ENCODE measurements at places on chromosomes 4 and X. TPM values are rescaled to one million over a fixed set of nuclear protein-coding genes. Genes with fewer than 3 reads are reported as not detected.

DNA sequence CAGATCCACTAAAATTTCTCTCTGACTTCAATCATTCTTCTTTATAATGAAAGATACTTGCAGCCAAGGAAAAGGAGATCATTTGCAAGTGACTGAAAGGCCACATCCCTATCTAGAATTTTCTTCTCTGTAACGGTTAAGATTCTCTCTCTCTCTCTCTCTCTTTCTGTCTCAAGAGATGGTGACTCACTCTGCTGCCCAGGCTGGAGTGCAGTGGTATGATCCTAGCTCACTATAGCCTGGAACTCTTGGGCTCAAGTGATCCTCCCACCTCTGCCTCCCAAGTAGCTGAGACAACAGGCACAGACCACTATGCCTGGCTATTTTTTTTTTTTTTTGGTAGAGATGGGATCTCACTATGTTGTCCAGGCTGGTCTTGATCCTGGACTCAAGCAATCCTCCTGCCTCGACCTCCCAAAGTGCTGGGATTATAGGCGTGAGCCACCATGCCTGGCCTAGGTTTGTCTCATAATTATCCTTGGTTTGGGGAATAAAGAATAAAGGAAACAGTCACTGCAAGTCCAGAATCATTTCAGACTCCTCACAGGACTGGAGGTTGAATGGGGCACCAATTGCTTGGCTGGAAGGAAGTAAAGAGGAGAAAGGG, 33.3 kb upstream of the GALNT7 start:
- no peaks in the 10 kb centered on the region for H3K4me1 ChIP-seq
- H3K36me3 ChIP-seq = no peaks in the 10 kb centered on the region
- no peak overlapping the region for H3K4me3 ChIP-seq
- peaks cover 14% of the 10 kb centered on the region for H3K27me3 ChIP-seq

DNA sequence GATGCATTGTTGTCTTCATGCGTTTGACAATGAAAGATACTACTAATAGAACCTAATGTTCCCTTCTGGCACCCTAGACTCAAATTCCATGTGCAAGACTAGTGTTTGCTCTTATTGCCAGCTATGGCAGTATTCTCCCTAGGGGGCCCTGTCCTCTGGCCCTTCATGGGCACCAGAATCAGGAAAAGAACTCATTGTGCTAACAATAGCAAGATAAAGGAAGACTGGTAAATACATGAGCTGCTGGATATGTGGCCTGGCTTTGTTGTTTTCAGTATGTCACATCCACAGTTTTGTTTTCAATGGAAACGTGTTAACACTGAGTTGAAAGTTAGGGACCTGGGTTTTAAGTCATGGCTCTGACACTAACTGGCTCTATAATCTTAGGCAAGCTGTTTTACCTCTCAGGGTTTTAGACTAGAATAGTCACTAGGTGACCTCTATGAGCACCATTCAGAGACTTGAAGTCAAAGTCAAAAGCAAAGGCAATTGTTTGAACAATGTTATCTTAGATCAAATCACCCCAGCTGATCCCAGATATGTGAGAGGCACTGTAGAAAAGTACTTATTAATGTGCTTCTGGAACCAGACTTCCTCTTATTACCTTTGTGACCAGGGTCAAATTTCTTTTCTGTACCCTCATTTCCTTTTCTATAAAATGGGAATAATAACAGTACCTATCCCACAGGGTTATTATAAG, 253.7 kb upstream of the DIAPH2 start:
- H3K27me3 ChIP-seq = no peaks in the 10 kb centered on the region
- no peak for DNase-seq
- H3K4me1 ChIP-seq = no peaks in the 10 kb centered on the region
- H3K27ac ChIP-seq = no peak overlapping the region
- no peak overlapping the region for H3K4me3 ChIP-seq

DNA sequence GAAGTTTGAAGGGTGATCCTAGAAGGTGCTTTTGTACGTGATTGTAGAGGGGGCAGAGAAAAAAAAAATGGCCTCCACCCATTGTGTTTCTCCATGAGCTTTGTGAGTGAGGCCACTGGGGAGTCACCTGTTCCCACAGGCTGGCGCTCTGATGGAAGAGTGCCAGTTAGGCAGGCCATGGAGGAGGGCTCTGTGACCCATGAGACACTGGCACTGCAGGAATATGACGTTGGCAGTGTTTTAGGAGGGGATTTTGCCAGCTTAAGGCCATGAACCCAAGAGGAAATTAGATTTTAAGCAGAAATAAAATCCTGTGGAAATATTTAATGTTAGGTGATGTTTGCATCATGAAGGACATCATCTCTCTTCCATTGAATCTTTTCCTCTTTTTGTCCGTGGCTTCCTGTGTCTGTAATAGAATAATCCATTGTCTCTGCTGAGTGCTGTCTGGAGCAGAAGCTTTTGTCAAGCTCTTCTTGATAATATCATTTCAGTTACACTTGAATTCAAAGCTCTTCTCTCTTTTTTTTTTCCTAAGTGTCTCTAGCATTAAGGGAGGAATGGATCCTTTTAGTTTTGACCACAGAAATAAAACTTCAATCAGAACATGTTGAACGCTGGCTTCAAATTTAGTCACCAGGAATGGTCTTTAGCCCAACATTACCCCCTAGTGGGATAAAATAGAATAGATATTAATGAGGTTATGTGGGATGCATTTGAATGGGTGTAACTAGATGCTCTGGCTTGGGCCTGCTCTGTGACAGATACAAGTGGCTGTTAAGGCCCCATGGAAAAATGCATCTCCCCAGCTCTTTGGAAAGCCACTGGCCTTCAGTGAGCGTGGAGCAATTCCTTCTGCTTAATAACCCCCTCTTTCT, 41.0 kb upstream of the UCP1 start:
- peaks cover 15% of the 10 kb centered on the region for H3K27me3 ChIP-seq
- no peak overlapping the region for H3K4me3 ChIP-seq
- H3K4me1 ChIP-seq = no peaks in the 10 kb centered on the region
- H3K36me3 ChIP-seq = no peaks in the 10 kb centered on the region
- no peak overlapping the region for H3K27ac ChIP-seq

DNA sequence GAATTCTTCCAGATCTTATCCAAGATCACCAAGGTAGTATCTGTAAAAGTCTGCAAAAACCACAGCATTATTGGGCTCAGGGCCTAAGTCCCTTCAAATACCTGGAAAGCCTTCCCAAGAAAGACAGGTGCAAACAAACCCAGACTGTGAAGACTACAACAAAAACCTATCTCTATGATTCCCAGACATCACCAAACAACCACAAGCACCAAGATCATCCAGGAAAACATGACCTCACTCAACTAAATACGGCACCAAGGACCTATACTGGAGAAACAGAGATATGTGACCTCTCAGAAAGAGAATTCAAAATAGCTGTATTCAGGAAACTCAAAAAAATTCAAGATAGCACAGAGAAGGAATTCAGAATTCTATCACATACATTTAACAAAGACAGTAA, 15.3 kb downstream of the TCEAL1 start:
- H3K4me1 ChIP-seq = no peaks in the 10 kb centered on the region
- no peak overlapping the region for H3K27ac ChIP-seq

DNA sequence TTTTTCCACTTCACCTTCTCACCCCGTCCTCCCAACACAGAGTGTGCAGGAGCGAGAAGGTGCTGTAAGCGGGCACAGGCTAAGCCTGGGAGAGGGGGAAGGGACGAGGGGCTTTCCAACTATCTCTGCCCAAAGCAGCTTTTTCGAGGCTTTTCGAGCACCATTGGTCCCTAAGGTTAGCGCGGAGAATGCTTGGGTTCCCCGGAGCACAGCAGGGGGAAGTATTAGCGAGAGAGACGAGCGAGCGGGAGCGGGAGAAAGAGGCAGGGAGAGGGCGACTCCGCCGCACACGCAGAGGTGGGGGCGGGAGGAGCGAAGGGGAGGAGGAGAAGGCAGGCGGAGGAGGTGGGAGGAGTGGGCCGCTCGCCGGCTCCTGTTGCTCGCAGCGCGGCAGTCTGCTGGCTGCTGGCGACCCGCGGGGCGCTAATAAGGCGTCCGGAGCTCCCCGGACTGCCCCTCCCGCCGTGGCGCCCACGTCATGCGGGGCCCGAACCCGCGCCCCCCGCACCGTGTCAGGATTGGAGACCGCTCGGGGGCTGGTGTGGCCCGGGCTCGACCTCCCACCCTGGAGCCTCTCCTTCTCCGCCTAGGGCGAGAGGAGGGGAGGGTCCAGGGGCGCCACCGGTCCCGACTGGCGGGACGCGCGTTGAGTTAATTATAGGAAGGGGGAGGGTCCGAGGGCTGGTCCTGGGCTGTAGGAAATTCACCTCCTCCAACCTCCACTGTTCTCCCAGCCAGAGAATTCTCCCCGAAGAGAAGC, at the start of gene ADAMTS3:
TSS of gene ADAMTS3 (minus strand) at position 263 of the 760 bp plus-strand sequence. CDS start 459 bp downstream, outside the sequence.
- H3K36me3 ChIP-seq = no peaks in the 10 kb centered on the region
- DNase-seq = peak; percentile 57
- H3K27me3 ChIP-seq = peaks cover 48% of the 10 kb centered on the region
- H3K4me1 ChIP-seq = peaks cover 11% of the 10 kb centered on the region
- H3K4me3 ChIP-seq = peak within 1 kb of the TSS; percentile 82

GRCh38 chrX:56802921-56803849, 74.1 kb downstream of the NBDY start:
- H3K27ac ChIP-seq = peak overlapping the region; percentile 81
- H3K36me3 ChIP-seq = peaks cover 4% of the 10 kb centered on the region
- DNase-seq = peak; percentile 86
- H3K4me1 ChIP-seq = peaks cover 34% of the 10 kb centered on the region
- H3K27me3 ChIP-seq = no peaks in the 10 kb centered on the region

DNA sequence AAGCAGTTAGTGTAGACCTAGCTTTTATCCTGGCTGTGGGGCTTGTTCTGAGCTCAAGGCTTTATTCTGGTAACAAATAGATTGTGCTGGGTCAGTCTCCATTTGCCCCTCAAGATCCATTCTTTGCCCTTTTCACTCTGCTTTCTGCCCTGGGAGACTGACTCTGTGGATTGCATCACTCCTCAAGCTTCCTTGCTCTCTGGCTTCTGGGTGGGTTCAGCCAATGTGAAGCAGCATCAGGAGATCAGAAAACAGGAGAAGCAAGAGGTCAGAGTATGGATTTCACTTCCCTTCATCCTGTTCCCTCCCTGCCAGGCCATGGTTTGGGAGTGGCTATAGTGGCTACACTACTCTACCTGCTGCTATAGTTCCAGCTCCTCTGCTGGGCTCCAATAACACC, 184.1 kb upstream of the NDP start:
- DNase-seq = no peak
- H3K27ac ChIP-seq = no peak overlapping the region
- H3K36me3 ChIP-seq = no peaks in the 10 kb centered on the region
- H3K27me3 ChIP-seq = no peaks in the 10 kb centered on the region
- no peaks in the 10 kb centered on the region for H3K4me1 ChIP-seq
- no peak overlapping the region for H3K4me3 ChIP-seq

DNA sequence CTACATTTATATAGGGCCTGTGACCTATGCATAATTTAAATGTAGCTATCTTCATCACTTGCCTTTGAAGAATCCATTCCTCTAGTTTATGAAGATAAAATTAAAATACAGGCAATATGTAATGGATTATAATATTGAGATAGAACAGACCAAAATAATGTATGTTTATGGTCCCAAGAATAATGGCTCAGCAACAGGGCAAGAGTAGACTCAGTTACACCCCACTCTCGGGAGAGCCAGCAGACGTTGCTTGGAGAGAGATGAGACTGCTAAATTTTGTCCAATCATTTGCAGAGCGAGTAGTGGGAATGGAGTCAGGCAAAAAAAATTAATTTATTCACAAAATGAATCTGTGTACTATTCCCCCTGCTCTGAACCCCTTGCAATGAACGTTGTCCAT, 223.2 kb upstream of the FAT4 start:
- no peaks in the 10 kb centered on the region for H3K4me1 ChIP-seq
- H3K4me3 ChIP-seq = no peak overlapping the region
- no peaks in the 10 kb centered on the region for H3K36me3 ChIP-seq
- H3K27me3 ChIP-seq = no peaks in the 10 kb centered on the region
- no peak overlapping the region for H3K27ac ChIP-seq
- DNase-seq = no peak

DNA sequence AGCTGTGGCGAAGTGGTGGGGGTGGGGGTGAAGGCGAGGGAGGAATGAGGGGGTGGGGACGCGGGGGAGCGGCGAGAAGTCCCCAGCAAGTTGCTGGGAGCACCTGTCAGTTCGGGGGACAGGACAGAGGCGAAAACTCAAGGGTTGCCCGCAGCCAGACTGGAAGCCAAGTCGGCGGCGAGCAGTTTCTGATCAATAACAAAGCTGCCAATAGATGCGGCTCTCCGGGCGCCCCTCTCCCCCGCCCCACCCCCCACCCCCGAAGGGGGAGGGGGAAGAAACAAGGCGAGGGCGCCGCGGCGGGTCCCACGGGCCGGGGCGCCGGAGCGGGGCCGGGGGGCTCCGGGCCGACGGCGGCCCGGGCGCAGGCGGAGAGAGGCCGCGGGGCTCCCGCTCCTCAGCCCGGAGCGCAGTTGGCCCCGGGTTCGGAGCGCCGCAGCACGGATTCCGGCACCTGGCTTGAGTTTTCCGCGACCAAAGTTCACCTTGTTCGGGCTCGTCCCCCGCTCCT, 379 bp downstream of the PDGFC start:
- peaks cover 45% of the 10 kb centered on the region for H3K27me3 ChIP-seq
- H3K4me3 ChIP-seq = peak overlapping the region; percentile 16
- H3K4me1 ChIP-seq = no peaks in the 10 kb centered on the region
- H3K36me3 ChIP-seq = no peaks in the 10 kb centered on the region

GRCh38 chr4:7067126-7067451, 775 bp downstream of the GRPEL1 start:
- DNase-seq = no peak
- peak overlapping the region; percentile 89 for H3K27ac ChIP-seq
- peaks cover 42% of the 10 kb centered on the region for H3K36me3 ChIP-seq
- H3K4me3 ChIP-seq = peak overlapping the region; percentile 90
- peaks cover 10% of the 10 kb centered on the region for H3K27me3 ChIP-seq

DNA sequence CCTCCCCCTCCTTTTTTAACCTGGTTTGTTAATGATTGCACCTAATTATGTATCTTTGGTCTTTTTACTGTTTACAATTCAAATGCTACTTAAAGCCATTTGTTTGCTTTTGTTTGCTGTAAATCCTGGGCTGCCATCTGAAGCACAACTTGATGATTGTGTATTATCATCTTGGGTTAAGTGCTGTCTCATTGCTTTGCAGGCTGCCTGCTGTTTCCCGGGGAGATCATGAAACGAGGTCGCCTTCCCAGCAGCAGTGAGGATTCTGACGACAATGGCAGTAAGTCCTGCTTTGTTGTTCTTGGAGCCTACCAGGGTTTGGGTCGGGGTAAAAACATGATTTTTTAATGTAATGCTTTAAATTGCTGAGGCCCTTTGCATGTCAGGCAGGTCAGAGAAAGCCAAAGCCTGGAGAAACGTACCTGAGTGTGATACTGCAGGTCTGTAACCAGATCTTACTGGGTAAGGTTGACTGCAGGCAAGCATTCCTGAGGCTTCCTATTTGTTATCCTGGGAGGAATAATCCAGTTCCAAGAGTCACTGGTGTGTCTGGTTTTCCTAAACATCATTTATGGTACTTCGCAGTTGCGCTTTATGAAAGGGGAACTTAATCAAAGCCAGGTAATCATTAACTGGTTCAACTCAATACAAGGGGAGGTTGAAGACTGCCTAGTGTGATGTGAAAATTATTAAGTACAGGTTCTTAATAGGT, 22.2 kb downstream of the JADE1 start:
- peaks cover 36% of the 10 kb centered on the region for H3K36me3 ChIP-seq
- no peak for DNase-seq
- no peak overlapping the region for H3K4me3 ChIP-seq
- peaks cover 26% of the 10 kb centered on the region for H3K4me1 ChIP-seq
- no peaks in the 10 kb centered on the region for H3K27me3 ChIP-seq

Gene EXOC1
- 20.8 TPM for total RNA-seq

Gene CFI
- total RNA-seq = not detected

Gene SPACA5
- total RNA-seq = not detected

Data from activated CD4-positive, alpha-beta T cell treated with anti-CD3 and anti-CD28 coated beads, Interleukin-2, amount 10 ng/mL, durations not matched to agents 24 days and 14 days (primary cell).